ENCODE measurements at places on chromosomes 13 and 19.
A peak's percentile ranks its signal among the peaks of the same experiment; 100 is the strongest.

DNA sequence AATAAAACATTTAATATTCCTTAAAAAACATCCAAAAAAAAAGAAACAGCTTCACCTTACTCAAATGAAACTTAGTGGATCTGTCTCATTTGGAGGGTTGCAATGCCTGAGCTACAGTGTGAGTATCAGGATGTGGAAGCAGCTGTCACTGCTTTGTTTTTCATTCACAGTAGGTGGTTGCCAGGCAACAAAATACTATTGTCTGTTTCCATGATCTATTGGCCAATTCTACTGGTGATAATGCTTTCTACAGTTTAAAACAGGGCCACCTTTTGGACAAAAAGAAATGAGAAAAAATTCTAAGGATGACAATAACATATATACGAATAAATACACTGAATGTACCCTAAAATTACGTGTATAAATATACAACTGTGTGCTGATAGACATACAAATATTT is 3.0 kb downstream of the ENOX1 start:
- no peak for DNase-seq

DNA sequence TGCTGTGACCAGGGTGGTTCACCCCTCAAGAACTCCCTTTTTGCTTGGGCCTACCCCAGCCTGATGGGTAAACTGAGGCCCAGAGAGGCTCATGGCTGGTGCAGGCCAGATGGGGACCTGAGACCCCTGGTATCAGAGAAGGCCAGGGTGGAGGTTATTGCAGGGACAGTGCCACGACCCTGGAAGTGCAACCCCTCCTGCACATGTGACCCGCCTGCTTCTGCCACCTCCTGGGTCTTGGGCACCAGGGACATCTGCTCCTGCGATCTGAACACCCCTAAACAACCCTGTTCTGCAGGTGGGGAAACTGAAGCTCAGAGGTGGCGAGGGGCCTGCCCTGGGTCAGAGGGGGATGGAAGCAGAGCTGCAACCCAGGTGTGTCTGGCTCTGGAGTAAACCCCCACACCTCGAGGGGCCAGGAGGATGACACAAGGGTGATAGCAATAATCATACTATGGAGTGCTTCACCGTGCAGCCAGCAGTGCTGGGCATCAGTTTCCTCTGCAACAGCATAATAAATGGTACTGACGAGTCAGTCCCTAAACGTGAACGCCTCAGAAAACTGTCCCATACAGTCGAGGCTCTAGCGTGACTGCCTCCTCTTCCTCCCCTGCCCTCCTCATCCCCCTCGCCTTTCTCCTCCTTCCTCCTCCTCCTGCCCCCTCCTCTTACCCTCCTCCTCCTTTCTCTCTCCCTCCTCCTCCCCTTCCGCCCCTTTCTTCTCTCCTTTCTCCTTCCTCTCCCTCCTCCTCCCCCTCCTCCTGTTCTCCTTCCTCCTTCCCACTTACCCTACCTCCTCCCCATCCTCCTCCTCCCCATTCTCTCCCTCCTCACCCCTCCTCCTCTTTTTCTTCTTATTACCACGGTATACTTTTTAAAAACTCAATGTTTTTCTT is 4.3 kb downstream of the YJEFN3 start:
- DNase-seq, result no peak

- DNase-seq, result peak; percentile 34
Measured at GRCh38 chr13:60627071-60627686, 230.2 kb downstream of the TDRD3 start.

GRCh38 chr13:85408415-85408814 is 390.8 kb downstream of the SLITRK6 start:
- no peak for DNase-seq

- no peak for DNase-seq
Measured at GRCh38 chr19:43367822-43368221, 14.3 kb downstream of the CD177 start.

DNA sequence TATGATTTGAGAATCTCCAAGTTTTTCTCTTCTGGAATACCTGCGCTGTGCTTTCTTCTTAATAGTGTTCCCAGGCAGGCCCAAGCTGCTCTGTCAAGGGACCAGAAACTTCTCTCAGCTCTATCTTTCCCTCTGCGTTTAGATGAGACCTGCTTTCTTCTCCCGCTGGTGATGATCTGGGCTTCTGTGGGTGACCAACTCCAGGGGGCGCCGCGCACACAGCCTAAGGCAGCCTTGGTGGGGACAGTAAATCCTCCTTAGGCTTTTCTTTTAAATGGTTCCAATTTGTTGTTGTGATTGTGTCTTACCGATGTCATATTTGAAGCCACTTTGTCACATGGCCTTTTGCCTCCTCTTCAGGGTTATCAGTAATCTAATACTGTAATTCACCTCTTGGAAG is 439.4 kb upstream of the KLF12 start:
- DNase-seq, result no peak

DNA sequence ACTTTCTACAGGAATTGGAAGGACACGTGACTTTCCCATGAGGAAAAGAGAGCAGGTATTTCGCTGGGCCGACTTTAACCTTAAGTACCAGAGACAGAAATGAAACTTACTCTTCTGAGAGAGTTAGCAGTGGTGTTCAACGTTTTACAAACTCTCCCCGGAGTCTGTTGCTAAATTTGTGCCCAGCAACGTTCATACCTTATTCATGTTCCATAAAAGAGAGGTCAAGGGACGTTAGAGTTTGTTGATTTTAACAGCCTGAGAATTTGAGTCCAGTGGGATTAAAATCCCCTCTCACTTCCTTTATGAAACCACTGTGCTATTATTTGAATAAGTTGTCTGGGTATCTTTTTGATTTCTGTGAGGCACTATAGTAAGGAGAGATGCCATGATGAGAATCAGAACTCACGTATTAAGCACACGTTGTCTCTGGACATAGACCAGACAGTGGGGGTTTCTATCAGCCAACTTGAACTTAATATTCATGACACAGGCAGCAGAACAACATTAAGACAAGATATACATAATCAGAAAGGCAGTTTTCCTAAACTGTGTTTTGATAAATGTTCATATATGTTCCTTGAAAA is 33.4 kb downstream of the SPRY2 start:
- DNase-seq, result no peak

DNA sequence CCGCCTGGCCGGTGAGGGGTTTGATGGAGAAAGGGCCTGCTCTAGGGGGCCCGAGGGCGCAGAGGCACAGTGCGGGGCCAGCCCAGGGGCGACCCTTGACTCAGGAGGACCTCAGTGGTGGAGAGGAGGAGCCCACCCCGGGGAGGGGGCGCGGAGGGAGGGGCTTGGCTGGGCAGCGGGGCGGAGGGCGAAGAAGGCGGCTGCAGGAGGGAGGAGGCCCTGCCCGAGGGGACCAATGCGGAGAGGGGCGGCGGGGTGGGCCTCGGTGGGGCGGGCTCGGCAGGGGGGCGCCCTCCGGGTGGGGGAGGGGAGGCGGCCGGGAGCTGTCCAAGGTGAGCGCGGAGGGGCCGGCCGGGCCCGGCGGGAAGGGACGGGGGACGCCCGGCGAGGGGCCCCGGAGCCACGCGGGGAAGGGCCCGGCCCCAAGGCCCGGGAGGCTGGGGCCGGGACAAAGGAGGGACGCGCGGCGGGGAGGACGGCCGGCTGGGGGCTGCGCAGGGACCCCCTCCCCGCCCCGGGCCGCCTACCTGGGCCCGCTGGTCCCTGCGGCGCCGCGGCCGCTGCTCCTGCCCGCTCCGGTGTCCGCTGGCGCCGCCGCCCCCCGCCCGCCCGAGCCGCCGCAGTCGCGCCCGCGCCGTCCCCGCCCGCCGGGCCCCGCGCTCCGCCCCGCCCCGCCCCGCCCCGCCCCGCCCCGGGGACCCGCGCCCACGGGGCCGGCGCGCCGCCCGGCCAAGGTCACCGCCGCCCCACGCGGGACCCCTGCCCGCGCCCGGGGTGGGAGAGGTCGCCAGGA is at the start of gene DIRAS1:
TSS of gene DIRAS1 (minus strand) at position 596 of the 793 bp plus-strand sequence. CDS start 3,566 bp downstream, outside the sequence.
- peak; percentile 77 for DNase-seq

DNA sequence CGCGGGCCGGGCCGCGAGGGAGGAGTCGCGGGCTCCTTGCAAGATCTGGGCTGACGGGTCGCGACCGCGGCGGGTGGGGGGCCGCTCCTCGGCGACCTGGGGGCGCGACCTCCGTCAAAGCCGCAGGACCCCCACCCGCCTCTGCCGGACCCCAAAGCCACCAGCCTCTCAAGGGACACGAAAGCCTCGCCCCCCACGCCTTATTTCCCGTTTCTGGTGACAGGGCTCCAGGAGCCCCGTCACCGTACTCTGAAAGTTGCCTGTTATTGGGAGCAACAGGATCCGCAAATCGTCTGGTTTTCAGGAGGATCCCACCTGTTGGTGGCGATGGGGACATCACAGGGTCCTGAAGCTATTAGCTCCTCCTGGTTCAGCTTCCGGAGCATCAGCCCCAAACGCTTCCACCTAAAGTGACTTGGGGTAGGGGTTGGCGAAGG is 530 bp downstream of the MAU2 start:
- DNase-seq, result no peak

Measured in H1 (cell line).